ENCODE measurements at places on chromosomes 1 and 21.

GRCh38 chr1:154840269-154841176 is 29.6 kb downstream of the KCNN3 start:
- no peak for DNase-seq

- no peak for DNase-seq
Observed at GRCh38 chr1:99397863-99398262, 133.6 kb downstream of the PLPPR4 start.

DNA sequence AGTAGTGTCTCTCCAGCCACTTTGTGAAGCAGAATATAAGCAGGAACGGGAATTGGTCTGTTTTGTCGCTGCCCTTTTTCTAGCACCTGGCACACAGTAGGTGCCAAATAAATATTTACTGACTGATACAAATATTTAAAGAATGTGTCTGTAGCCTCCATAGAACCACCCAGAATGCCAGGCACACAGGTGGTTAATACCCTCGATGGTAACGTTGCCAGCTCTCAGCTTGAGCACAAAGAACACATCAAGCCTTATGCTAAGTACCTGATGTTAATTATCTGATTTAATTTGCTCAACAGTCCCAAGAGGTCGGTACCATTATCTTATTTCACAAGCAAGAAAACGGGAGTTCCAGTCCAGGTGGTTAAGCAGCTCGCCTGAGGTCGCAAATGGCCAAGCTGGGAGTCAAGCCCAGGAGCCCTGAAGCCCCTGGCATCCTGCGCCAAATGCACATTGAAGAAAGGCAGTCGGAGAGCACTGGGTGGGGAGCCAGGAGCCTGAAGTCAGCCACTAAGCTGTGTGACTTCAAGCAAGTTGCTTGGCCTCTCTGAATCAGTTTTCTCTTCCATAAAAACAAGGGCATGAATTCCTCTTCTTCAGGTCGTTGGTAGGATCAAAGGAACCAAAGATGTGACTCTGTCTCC is 26.4 kb downstream of the HSPG2 start:
- DNase-seq: no peak

GRCh38 chr1:247064304-247064703 is 14.3 kb downstream of the ZNF670 start:
- DNase-seq: no peak

GRCh38 chr21:29186246-29186645 is 55.8 kb downstream of the MAP3K7CL start:
- no peak for DNase-seq

- no peak for DNase-seq
Observed at GRCh38 chr1:37845786-37846185, 13.6 kb downstream of the MTF1 start.

DNA sequence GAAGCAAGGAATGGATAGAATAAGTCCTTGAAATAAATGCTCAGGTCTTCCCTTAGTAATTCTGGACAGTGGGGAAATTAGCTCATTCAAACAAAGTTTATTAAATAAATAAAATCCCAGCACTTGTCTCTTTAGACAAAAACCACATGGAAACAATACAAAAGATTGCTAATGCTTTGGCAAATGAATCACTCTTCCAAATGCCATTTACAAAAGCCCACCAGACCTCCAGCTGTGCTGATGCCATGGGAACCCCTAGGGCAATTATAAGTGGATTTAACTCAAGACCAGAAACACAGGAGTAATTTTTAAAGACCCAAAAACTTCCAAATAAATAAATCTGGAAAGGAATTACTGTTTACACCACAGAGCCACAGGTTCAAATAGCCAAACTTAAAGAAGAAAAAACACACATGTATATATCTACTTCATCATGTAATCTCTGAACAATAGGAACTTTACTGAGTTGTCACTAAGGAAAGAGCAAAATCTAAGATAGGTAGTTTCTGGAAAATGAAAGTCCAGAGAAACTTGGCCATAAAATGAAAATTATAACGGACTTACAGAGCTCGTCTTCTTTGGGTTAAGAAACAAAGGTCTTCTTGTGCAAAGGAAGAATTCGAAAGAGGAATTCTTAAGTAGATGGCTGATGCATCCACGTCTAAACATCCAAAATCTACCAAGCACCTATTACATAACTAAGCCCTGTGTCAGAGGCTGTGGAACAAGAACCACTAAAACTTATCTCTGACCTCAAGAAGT is 399.4 kb downstream of the SMYD3 start:
- no peak for DNase-seq

DNA sequence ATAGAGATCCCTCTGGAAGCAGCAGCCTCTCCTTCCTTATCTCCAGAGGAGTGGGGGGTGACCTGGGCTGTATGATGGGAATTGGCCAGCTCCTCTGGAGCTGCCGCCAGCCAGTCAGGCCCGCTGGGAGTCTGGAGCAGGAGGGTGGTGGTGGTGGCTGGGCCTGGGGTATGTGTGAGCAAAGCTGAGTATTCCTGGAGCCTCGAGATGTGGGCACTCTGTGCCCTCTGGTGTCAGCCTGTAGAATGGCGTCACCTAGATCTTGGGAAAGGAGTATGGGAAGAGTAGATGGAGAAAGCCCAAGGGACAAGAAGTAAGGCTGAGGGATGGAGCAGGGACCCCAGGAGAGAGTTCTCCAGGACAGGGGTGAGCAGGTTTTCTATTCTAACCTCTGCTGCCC is 16.0 kb downstream of the VANGL2 start:
- DNase-seq: no peak

GRCh38 chr1:48469616-48470480 is 2.2 kb downstream of the SPATA6 start:
- DNase-seq: no peak

GRCh38 chr1:151574575-151575529 is 34.7 kb downstream of the TUFT1 start:
- no peak for DNase-seq

DNA sequence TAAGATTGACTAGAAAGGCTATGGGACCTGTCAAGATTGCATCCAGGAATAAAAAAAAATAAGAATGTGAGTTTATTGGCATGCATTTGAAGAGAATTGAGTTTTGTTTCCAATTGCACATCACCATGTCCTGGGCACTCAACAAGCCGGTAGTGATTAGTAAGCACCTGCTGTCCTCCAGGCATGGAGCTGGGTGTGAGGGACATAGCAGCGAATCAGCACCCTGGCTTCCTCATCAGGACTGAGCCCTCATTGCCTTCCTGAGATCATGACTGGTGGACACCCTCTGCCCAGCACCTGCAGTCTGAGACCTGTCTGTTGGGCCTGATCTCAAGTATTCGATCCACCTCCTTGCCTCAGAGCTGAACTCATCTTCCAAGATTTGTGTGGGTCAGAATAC is 26.8 kb downstream of the S100A6 start:
- no peak for DNase-seq

DNA sequence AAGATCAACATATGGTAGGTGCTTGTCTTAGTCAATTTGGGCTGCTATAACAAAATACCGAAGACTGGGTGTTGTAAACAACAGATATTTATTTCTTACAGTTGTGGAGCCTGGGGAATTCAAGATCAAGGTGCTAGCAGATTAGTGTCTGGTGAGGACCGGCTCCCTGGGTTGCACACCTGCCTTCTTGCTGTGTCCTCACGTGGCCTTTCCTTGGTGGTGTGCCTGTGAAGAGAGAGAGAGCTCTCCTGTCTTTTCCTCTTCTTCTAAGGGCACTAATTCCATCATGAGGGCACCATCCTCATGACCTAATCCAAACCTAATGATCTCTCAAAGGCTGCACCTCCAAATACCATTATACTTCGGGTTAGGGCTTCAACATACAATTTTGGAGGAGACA is 45.8 kb upstream of the ATF3 start:
- DNase-seq: no peak
